ENCODE measurements at places on chromosomes 12 and 14.
A peak's percentile ranks its signal among the peaks of the same experiment; 100 is the strongest.

- no peaks in the 10 kb centered on the region for H3K36me3 ChIP-seq
- no peak for DNase-seq
- H3K27ac ChIP-seq = no peak overlapping the region
- H3K4me1 ChIP-seq = no peaks in the 10 kb centered on the region
Measured at GRCh38 chr14:93510056-93510455, 79.3 kb downstream of the UNC79 start.

- H3K27me3 ChIP-seq = no peaks in the 10 kb centered on the region
- DNase-seq = no peak
- H3K36me3 ChIP-seq = no peaks in the 10 kb centered on the region
- no peaks in the 10 kb centered on the region for H3K4me1 ChIP-seq
Measured at GRCh38 chr14:99175331-99176155, 96.5 kb downstream of the BCL11B start.

DNA sequence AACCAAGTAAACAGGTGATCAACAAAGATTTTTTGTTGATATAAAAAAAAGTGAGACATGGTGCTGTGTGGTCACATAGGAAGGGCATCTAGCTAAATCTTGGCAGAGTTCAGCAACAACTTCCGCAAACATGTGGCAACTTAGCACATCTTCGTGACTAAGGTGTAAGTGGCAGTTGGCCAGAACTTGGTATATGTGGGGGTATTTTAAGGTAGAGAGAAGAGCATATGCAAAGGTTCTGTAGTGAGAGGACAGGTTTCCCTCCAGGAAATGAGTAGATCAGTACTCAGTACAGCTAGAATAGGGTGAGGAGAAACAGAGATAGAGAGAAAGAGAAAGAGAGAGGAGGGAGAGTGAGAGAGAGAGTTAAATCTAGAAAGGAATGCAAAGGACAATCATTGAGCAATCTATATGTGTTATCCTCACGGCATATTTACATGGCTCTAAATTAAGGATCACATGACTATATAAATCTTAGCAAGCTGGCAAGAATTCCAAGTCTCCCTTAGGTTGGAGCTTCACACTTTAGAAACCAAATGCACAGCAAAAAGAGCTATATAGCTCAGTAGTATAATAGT, 227.7 kb upstream of the HMGA2 start:
- H3K27ac ChIP-seq = no peak overlapping the region
- no peaks in the 10 kb centered on the region for H3K27me3 ChIP-seq
- H3K4me1 ChIP-seq = no peaks in the 10 kb centered on the region
- H3K4me3 ChIP-seq = no peak overlapping the region
- H3K36me3 ChIP-seq = no peaks in the 10 kb centered on the region

- H3K27ac ChIP-seq = peak overlapping the region; percentile 41
- peaks cover 4% of the 10 kb centered on the region for H3K4me1 ChIP-seq
- DNase-seq = peak; percentile 84
- H3K4me3 ChIP-seq = no peak overlapping the region
- H3K27me3 ChIP-seq = no peaks in the 10 kb centered on the region
Measured at GRCh38 chr14:55152052-55152753, 23.2 kb downstream of the LGALS3 start.

DNA sequence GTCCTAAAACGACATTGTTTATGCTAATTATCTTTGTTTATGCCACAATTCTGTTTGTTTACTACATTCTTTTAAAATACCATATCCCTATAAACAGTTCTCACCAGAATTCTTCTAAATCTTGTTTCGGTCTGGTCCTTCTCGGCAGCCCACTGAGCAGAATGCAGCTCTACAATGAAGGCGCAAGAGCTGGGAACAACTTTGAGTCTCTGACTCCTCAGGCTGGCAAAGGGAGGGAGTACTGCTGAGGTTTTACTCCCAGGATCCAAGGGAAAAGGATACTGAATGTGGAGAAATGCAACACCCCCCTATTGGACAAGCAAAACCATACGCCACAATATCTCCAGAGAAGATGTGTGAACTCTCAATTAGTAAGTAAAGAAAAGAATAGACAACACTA, 5.4 kb downstream of the SOX5 start:
- H3K36me3 ChIP-seq = no peaks in the 10 kb centered on the region
- H3K27me3 ChIP-seq = no peaks in the 10 kb centered on the region
- H3K27ac ChIP-seq = no peak overlapping the region
- DNase-seq = no peak

GRCh38 chr14:105019861-105020814, 745 bp downstream of the CDCA4 start:
- peak overlapping the region; percentile 84 for H3K4me3 ChIP-seq
- peak; percentile 42 for DNase-seq
- peaks cover 14% of the 10 kb centered on the region for H3K4me1 ChIP-seq
- peak overlapping the region; percentile 78 for H3K27ac ChIP-seq
- H3K27me3 ChIP-seq = no peaks in the 10 kb centered on the region
- H3K36me3 ChIP-seq = peaks cover 4% of the 10 kb centered on the region

- no peak overlapping the region for H3K27ac ChIP-seq
- peak; percentile 31 for DNase-seq
- H3K36me3 ChIP-seq = no peaks in the 10 kb centered on the region
Measured at GRCh38 chr12:116164250-116165035, 113.0 kb downstream of the MED13L start.

DNA sequence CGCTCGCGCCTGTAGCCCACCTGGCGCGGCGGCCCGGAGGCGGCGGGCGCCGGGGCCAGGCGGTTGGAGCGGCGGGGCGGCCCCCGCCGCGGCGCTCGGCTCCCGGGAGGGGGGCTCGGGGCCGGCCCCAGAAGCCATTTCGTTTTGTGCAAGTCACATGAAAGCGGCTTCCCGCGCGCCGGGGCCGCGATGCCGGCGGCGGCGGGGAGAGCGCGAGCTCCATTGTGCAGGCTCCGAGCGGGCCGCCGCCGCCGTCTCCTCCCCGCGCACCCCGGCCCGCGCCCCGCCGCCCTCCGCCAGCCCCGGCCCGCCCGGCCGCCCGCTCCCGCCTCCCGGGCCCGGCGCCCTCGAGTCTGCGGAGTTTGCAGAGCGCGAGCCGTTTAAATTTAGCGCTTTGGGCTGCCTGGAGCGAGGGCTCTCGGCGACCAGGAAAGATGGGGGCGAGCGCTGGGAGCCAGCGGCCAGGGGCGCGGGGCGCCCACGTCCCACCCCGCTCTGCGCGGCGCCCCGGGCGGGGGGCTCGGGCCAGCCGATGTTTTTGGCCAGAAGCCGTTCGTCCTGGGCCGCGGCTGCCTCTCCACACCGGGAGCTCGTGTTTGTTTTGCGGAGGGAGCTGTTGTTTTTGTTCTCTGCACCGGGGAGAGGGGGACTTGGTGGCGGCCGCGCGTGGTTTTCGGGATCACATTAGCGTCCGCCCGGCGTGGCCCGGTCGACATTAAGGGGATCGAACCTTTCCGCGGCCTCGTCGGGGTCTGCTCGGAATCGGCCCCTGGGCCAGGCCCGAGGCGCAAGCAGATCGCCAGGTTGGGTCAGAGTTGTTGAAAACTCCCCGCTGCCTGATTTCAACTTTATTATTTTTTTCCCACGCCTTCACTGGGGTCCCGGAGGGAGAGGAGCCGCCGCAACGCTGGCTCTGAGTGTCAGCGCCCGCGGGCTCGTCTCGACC, 982 bp downstream of the BCL7A start:
- peak overlapping the region; percentile 77 for H3K4me3 ChIP-seq
- DNase-seq = no peak
- no peaks in the 10 kb centered on the region for H3K27me3 ChIP-seq
- no peaks in the 10 kb centered on the region for H3K36me3 ChIP-seq

GRCh38 chr14:39426605-39427004, 5.6 kb downstream of the FBXO33 start:
- no peaks in the 10 kb centered on the region for H3K36me3 ChIP-seq
- DNase-seq = peak; percentile 71
- H3K27me3 ChIP-seq = no peaks in the 10 kb centered on the region

GRCh38 chr14:60275932-60276331, 26.9 kb downstream of the PPM1A start:
- H3K4me3 ChIP-seq = no peak overlapping the region
- DNase-seq = peak; percentile 16
- no peaks in the 10 kb centered on the region for H3K36me3 ChIP-seq
- H3K4me1 ChIP-seq = no peaks in the 10 kb centered on the region
- H3K27ac ChIP-seq = no peak overlapping the region

DNA sequence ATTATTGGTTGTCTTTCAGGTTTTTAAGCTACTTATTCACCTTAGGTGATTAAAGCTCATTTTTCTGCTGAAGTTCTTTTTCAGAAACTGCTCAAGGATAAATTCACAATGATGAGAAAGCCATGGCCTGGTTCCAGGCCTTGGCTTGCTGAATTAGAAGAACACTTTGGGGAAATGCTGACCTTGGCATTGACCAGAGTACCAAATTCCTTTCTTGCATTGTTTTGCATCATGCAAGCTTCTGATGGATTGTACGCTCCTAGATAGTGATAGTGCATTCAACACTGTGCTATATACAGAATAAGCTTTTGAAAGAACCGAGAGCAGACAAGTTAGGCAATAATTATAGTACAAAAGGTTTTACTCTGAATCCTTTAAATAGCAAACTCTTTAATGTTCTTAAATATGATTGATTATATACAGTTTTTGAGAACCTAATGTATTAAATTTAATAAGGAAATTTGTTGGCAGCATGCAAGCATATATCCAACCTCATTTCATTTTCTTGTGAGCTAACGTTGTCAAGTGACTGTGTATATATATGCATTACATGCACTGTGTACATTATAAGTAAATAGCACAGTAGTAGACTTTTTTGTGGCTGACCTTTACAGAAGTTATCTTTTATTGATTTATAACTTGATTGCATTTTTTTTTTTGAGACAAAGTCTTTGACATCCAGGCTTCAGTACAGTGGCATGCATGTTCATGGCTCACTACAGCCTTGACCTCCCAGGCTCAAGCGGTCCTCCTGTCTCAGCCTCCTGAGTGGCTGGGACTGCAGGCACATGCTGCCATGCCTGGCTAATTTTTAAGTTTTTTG, 99.2 kb downstream of the DIP2B start:
- peak; percentile 91 for DNase-seq
- H3K4me3 ChIP-seq = no peak overlapping the region

DNA sequence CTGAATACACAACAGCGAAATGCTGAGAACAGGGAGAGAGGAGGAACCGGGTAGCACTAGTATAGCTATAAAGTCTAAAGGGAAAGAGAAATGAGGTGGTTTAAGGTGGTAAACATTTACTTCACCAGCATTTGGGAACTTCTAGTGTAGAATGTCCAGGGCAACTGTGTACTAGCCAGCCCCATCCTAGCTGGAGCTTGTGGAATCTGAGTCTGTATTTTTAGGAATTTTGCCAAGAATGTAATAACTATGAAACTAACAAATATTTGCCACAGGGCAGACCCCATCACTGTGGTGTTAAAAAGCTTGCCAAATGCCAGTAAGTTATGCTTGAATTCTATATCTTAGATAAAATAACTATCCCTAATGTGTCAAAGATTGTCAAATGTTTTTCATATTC, 398.9 kb upstream of the MIS18BP1 start:
- no peak overlapping the region for H3K4me3 ChIP-seq
- H3K4me1 ChIP-seq = no peaks in the 10 kb centered on the region
- H3K27me3 ChIP-seq = no peaks in the 10 kb centered on the region
- DNase-seq = peak; percentile 6
- H3K27ac ChIP-seq = no peak overlapping the region

DNA sequence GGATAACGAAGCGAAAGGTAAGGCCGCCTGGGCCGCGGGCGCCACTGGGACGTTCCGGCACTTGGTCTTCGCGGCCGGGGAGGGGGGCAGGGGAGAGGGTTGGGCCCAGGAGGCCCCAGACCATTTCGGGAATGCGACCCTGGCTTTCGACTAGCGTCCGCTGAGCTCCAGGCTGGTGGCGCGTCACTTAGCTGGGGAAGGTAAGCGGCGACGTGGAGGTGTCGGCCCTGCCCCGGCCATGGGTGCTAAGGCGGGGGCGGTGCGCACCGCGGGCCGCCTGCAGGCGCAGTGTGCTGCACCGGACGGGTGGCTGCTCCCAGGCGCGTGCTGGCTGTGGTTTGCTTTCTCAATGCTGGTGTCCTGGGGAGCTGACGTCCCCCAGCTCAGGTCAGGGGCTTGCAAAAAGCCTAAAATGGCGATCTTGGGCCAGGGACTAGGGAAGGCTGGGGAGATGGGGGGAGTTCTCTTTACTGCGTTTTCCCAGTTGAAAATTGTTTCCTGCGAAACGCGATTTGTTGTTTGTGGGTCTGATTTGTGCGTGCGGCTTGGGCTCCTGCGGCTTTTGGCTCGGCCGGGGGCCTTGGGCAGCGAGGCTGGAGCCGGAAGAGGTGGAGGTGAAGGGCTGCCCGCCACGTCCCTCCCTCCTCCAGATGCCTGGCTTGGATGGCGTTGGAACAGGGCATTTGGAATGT, 1.2 kb downstream of the HOXC10 start:
- H3K27ac ChIP-seq = no peak overlapping the region
- no peak overlapping the region for H3K4me3 ChIP-seq
- DNase-seq = no peak
- H3K4me1 ChIP-seq = no peaks in the 10 kb centered on the region

DNA sequence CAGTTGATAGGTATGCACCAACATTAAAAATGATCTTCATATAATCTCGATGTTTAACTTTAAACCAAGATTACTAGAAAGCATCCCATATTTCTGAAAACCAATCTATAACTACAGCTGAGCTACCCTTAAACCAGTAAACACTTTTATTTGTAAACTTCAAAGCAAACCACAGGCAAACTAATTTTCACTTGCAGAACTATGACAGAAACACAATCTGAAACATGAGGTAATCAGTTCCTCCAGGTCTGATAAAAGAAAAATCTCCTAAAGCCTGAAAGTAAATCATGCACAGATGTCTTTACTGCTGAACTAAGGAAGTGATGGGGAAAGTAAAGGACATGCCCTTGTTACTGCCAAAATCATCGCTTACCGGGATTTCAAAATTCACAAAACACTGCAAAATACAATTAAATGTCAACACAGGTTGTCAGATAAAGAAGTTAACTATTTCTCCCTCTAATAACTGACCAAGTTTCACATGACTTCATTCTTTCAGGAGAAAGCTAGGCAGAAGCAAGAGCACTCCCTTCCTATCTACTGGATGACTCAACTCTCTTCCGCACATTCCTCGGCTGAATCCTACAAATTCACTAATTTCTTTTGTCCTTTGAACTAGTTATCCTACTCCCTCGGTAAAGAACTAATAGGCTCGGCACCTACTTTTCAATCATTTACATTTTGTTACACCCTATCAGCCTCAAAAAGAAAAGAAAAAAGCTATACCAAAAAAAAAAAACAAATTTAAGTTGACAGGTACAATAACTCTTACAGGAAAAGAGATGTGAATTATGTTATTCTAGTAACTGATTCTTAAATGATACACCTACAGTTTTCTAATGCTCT, 1.4 kb downstream of the EEA1 start:
- no peaks in the 10 kb centered on the region for H3K27me3 ChIP-seq
- peak overlapping the region; percentile 76 for H3K4me3 ChIP-seq
- H3K36me3 ChIP-seq = no peaks in the 10 kb centered on the region

GRCh38 chr12:40534828-40535227, 157.4 kb upstream of the CNTN1 start:
- H3K27me3 ChIP-seq = no peaks in the 10 kb centered on the region
- no peak overlapping the region for H3K27ac ChIP-seq
- no peak for DNase-seq
- no peaks in the 10 kb centered on the region for H3K36me3 ChIP-seq
- H3K4me1 ChIP-seq = no peaks in the 10 kb centered on the region

- no peaks in the 10 kb centered on the region for H3K36me3 ChIP-seq
- H3K27me3 ChIP-seq = peaks cover 46% of the 10 kb centered on the region
Measured at GRCh38 chr12:120366845-120367232, 2.1 kb downstream of the MSI1 start.

GRCh38 chr14:92316937-92317336, 6.0 kb upstream of the SLC24A4 start:
- peaks cover 2% of the 10 kb centered on the region for H3K4me1 ChIP-seq
- H3K4me3 ChIP-seq = no peak overlapping the region
- no peak for DNase-seq
- no peak overlapping the region for H3K27ac ChIP-seq
- no peaks in the 10 kb centered on the region for H3K36me3 ChIP-seq
- peaks cover 9% of the 10 kb centered on the region for H3K27me3 ChIP-seq
